ENCODE measurements at places on chromosomes 5 and 9.

DNA sequence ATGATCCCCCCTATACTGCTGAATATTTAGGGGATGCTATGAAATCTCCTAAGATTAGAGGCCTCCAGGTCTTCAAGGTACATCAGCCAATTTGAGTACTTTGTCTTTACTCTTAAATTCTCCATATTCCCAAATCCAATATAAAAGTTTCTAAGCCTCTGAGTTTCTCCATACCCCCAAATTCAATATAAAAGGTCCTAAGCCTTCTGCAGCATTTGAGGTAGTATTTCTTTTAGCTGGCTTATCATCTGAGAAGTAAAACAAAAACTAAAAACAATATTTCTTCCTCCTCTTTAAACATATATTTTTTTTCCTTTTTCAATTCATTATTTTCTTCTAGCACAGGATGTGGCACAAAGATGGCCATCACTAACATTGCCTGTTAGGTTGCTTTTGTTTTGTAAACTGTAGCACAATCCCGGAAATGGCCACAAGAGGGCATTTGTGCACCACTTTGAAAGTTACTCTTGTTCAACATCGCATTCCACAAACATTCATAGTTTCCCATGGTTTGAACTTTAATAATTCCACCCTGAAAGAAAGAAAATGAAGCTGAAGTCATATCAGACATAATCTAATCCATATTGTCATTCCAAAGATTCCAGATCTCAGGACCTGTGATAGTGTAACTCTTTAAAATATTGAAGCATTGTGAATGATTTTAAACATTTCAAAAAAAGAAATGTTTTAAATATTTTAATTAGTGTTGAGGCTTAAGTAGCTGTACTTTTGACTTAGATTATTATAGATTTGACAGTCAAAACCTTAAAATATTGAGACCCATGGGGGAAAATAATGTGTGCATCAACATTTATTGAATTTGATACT is 21.0 kb upstream of the SCGB3A2 start:
- peak; percentile 11 for DNase-seq

- DNase-seq = no peak
Measured at GRCh38 chr5:178787889-178788288, 57.4 kb upstream of the ZNF354A start.

- DNase-seq = no peak
Measured at GRCh38 chr5:140576776-140577201, 12.2 kb downstream of the SLC35A4 start.

DNA sequence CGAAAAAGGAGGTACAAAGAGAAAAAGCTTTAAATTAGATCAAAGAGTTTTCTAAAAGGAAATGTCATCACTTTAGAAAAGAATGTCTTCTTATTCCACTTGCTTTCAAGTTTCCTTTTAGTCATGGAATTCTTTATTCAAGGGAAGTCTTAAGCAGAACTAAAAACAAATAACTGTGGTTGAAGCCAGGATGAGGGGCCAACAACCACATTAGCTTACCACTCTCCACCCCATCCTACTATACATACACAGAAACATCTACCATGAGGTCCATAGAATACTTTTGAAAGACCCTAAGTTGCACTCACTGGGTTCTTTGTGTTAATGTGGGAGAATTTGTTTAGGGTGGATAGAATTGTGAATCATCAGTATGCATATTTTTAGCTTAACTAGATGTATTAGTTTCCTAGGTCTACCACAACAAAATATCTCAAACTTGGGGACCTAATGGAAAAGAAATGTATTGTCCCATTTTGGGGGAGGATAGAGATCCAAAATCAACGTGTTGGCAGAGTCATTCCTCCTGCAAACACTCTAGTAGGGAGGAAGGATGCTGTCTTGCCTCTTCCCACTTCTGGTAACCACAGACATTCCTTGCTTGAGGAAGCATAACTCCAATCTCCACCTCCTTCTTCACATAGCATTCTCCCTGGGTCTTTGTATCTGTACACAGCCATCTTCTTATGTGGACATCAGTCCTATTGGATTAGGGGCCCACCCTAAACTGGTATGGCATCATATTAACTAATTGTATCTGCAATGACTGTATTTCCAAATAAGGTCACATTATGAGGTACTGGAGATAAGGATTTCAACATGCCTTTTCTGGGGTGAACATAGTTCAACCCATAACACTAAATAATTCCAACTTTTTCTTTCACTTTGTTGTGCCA is 239.4 kb downstream of the LURAP1L start:
- peak; percentile 22 for DNase-seq

- DNase-seq = no peak
Measured at GRCh38 chr9:131289301-131290035, at the start of gene PLPP7. PLPP7 (plus strand) TSS chr9:131289723; CDS start chr9:131289998, 275 bp downstream.

DNA sequence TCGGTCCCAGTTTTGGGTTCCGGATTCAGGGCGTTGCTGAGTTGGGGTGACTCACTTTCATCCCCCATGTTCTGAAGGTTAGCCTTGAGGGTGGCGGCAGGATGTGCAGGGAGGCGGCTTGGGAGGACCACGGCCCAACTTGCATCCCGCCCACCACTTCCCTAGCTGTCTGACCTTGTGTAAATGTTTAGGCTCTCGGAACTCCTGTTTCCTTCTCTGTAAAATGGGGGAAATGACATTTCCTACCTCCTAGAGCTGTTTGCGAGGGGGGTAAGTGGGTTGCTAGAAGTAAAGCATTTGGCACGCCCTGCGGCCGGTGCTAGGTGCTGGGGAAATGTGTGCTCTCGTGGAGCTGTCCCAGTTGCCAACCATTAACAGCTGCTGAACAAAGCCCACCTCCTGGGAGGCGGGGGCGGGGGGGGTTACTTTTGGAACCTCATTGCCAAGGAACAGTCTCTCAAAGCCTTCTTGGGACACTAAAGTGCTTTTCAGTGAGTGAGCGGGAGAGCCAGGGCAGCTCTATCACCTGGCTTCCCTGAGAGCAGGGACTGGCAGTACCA is 27.5 kb downstream of the PTGES2 start:
- DNase-seq = no peak

GRCh38 chr5:159184236-159184635 is 25.1 kb downstream of the RNF145 start:
- no peak for DNase-seq

All from pulmonary artery endothelial cell (primary cell).